Chondrocyte (in vitro differentiated cells): ENCODE measurements at places on chromosomes 6 and 20. TPM values are rescaled to one million over a fixed set of nuclear protein-coding genes. Genes with fewer than 3 reads are reported as not detected.

GRCh38 chr6:38876475-38876874, 161.4 kb downstream of the DNAH8 start:
- no peak overlapping the region for H3K27ac ChIP-seq
- H3K4me1 ChIP-seq: no peaks in the 10 kb centered on the region
- peaks cover 15% of the 10 kb centered on the region for H3K27me3 ChIP-seq

Gene STMN3
- total RNA-seq: 7.8 to 15.0 TPM (median 7.8 TPM) in 3 replicates

GRCh38 chr20:24993337-24994185, 1.0 kb upstream of the APMAP start:
- peaks cover 42% of the 10 kb centered on the region for H3K4me1 ChIP-seq
- peak overlapping the region; percentile 90 for H3K4me3 ChIP-seq
- peaks cover 9% of the 10 kb centered on the region for H3K27me3 ChIP-seq
- peak overlapping the region; percentile 96 for H3K27ac ChIP-seq
- H3K36me3 ChIP-seq: no peaks in the 10 kb centered on the region

GRCh38 chr20:5397393-5397792, 80.6 kb upstream of the PROKR2 start:
- peaks cover 2% of the 10 kb centered on the region for H3K27me3 ChIP-seq
- H3K36me3 ChIP-seq: no peaks in the 10 kb centered on the region
- no peaks in the 10 kb centered on the region for H3K4me1 ChIP-seq
- H3K4me3 ChIP-seq: no peak overlapping the region
- DNase-seq: no peak

Gene CLVS2
- not detected in 3 replicates for total RNA-seq
